ENCODE measurements at places on chromosomes 6 and 20.

DNA sequence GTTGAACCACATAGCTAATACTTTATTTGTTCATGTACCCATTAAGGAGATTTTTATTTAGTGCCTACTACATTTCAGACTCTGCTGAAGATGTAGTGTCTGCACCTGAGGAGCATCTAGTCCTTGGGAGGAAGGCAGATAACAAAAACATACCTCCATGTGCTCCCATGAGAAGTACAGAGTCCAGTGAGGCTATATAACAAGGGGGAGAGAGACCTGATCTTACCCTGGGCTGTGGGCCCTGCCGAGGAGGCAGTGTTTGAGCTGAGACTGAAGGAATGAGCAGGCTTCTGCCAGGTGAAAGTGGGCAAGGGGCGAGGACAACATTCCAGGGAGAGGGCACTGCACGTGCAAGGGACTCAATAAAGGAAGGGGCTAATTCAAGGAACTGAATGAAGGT, 12.1 kb downstream of the MANBAL start:
- DNase-seq, result no peak

DNA sequence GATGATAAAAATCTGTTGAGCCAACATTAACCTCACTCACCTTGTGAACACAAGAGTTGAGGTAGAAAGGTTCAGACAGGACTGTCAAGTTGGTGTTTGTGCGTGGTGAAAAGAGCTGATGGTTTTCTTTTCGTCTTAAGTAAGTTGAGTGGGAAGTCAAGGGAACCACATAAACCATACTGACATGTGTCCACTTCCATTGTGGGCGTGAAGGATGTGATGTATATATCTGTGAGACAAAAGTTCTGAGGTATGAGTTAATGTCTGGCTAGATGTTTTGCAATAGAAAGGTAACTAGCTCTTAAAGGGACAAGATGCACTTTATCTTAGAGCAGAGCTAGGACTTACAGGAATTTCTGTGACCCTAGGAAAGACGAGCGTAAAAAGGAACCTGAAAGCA, 1272.1 kb upstream of the ADGRB3 start:
- DNase-seq, result no peak

GRCh38 chr20:31638317-31638716, 605 bp downstream of the COX4I2 start:
- DNase-seq, result no peak

GRCh38 chr20:12055161-12055560, 137.5 kb downstream of the BTBD3 start:
- no peak for DNase-seq

- DNase-seq, result no peak
Observed at GRCh38 chr6:4670824-4671409, 105.3 kb upstream of the CDYL start.

DNA sequence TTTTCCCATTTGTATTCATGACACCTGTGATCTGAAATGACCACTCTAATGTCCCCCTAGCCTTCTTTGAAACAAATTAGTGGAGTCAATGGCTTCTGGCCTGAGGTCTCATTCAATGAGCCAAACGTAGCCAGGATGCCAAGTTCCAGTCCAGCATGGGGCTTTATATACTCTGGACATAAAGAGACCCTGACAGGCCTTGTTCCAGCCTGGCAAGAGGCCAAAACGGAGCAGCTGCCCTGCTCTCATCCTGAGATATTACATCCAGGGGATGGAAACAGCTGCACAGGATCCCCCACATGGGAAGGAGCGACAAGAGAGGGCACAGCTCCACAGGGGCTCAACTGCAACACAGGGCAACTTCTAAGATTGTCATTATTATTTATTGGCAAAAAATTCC, 437.8 kb downstream of the CDH26 start:
- no peak for DNase-seq

DNA sequence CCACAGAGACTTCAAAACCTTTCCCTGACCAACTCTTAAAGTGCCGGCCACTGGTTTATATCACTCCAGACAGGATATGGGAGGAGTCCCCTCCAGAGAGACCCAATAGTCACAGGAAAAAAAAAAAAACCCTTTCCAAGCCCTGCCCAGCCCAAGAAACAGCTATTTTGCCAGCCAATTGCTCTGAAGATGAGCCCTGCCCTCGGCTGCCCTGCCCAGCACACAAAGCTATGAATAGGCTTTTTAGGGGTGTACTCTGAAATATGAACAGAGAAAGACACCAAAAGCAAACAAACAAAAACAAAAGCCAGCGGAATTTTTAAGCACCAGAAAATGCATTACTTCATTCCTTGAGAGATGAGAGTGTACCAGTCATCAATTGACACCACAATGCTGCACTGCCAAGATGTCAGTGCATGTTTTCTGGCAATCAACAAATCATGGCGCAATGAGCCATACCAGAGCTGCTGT, 275.1 kb downstream of the C6orf118 start:
- no peak for DNase-seq

GRCh38 chr6:98498866-98499265, 335.5 kb upstream of the POU3F2 start:
- no peak for DNase-seq

GRCh38 chr20:25606094-25606695, 17.6 kb downstream of the NANP start:
- no peak for DNase-seq

DNA sequence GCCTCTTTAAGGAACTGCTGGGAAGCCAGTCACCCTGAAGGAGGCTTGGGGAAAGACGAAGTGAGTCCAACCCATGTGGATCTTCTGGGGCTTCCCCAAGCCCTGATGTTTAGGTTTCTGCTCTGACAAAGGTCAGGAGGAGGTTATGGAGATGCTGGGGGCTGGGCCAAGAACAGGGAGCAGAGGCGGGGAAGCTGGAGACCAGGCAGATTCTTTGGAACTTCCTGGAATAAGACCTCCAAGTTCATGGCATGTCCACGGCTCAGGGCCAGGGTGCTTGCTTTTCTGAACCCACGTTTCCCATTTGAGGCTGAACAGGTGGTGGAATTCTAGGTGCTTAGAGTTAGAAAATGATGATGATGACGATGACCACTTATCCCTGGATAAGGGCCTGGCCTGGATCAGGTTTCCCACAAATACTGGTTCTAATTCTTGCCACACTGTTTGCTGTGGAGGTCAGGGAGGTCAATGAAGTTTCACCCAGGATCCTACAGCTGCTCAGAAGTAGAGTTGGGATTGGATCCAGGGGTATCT, 30.0 kb upstream of the TGM2 start:
- DNase-seq, result no peak

DNA sequence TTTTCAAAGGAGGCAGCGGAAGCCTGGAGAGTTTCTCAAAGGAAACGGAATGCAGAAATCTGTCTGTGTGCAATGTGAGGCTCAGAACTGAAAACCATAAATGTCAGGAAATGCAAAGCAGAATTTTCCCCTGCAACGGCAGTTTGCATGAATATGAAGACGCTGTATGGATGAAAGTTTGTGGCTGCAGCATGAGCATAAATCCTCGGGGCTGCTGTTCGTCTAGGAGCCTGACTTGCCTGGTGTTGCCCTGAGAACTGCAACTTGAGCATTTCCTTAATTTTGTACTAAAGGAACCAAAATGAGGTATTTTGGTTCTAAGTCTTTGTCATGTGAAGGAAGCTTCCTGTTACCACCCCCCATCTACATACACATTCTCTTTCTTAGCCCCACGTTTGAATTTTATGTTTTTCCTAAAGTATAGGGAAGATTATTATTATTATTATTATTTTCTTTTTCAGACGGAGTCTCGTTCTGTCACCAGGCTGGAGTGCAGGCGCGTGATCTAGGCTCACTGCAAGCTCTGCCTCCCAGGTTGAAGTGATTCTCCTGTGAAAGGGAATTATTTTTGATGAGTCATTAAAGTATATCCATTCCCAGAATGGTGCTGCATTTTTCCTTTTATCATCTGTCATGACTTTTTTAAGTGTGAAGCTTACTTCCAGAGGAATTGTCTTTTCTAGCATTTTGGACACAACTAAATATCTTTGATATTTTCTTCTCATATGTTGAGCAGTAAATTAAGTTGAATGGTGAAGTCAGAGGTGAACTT, 33.1 kb downstream of the MTHFD1L start:
- DNase-seq, result no peak

DNA sequence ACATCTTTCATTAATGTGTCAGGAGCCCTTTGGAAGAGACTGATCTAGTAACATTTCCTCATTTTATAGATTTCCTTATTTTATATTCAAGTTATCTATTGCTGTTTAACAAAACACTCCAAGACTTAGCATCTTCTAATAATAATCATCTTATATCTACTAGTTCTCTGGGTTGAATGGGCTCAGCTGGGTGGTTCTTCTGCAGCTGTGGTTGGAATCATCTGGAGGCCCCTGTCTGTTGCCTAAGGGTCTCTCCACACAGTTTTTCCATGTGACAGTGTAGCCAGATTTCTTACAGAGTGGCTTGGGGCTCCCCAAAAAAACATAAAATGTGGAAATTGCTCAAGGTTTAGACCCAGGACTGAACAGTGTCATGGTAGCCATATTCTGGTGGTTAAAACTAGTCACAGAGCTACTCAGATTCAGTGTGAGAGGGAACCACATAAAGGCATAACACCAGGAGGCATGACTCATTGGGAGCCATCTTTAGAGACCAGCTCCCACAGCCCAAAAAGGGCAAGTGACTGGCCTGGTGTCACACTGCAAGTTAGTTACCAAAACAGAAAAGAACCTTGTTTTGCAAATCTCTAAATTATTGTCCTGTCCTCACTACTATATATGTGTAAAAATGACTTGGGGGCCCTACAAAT, 11.5 kb downstream of the SLC2A10 start:
- DNase-seq, result no peak

DNA sequence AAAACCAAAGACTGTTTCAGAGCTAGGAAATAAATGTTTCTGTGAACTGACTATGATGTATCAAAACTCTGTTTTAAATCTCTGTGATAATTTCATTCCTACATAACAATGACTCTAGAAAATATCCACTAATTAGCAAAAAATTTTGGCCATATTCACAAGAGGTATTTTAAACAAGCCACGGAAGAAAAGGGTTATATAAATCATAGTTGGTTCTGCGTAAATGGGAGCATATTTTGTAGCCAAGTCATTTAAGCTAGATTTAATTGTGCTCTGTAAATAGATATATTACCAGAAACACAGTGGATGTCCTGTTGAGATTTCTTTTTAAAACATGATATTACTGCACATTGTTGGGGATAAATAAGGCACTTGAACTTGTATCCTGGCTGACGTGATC, 416.5 kb upstream of the PLCB4 start:
- DNase-seq, result no peak

GRCh38 chr6:34705241-34705640, 8.7 kb upstream of the ILRUN start:
- DNase-seq, result no peak

DNA sequence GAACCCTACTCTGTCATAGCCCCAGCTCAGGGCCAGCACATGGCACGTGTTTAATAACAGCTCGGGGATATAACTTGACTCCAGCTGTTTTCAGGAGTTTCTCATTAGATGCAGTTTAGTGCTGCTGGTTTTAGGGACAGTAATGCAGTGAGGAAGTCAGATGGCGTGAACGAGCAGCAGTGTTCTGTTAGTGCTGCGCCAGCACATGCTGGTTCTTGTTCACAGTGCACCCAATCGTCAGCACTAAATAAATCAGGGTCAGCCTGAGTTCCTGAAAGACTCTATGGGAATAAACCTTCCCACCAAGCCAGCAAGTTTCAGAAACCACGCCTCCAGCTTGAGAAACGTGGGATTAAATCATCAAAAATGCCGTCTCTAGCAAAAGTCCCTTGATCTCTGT, 235.9 kb upstream of the SUPT3H start:
- DNase-seq, result no peak

- no peak for DNase-seq
Observed at GRCh38 chr6:6377621-6378020, 57.2 kb upstream of the F13A1 start.

- DNase-seq, result no peak
Observed at GRCh38 chr6:18823782-18824386, 436.7 kb downstream of the RNF144B start.

DNA sequence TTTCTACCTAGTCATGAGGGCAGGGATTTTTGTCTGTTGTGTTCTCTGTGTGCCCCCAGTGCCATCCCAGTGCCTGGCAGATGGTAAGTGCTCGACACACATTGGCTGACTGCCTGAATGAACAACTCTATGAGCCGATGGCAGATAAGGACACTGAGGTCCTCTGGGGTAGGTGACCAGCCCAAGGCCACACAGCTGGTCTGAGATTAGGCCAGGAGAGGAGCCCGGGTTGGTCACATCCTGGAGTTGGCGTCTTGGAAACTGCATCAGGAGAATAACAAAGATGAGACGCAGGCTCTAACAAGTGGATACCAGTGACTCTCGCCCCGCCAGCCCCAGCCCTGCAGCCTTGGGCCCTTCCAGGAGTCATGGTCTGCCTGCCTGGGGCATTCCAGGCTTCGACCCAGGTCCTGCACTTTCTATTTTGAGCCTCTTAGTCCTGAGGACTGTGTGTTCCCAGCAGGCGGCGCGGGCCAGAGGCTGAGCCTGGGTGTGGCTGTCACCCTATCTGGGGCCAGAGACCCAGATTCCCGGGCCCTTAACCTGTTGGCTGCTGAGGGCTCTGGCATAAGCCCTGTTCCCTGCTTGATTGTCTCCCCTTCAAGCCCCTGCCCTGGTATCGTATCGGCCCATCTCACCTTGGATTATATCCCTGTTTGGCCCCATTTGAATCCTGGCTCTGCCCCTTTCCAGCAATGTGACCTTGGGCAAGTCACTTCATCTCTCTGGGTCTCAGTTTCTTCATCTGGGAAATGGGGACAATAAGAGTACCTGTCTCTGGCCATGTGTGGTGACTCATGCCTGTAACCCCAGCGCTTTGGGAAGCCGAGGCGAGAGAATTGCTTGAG, 88.3 kb downstream of the CEBPB start:
- DNase-seq, result no peak

GRCh38 chr20:44428174-44429016, 47.3 kb upstream of the TTPAL start:
- DNase-seq, result no peak

DNA sequence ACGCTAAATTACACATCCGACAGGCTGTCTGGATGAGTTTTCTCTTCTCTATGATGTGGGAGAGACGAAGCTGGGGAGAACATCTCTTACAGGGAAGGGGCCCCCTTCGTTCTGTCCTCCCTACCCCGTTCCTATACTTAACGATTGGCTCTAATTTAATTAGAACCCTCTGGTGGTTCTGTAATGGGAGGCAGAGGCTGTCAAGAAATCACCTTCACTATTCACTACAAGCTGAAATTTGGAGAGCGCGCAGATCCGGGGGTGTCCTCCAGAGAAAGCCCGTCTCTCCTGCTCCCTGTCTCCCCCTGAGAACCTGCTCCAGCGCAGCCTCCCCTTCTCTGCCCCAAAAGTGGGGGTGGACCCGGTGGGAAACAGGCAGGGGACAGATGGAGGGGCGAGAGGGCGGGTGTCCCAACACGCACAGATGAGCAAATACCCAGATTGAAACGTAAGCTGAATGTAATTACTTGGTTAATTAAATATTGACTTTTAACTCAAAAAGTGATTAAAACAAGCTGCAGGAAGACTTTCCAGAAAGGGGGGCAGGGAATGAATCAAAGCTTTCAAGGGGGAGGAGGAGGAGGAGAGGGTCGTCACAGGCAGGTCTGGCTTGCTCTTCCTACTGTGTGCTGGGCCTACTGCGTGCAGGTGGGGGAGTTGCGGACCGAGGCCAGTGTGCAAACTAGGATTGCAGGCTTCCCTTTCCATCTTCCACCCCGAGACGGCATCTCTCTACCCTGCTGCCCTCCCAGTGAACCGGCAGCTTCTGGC, 1.3 kb downstream of the SULF2 start:
- DNase-seq, result no peak

All from stimulated activated CD8-positive, alpha-beta memory T cell treated with anti-CD3 and anti-CD28 coated beads, Interleukin-7, amount 100 ng/mL, for 1 hour (primary cell).